GM20000 (cell line): ENCODE measurements at places on chromosomes 1 and 21.

DNA sequence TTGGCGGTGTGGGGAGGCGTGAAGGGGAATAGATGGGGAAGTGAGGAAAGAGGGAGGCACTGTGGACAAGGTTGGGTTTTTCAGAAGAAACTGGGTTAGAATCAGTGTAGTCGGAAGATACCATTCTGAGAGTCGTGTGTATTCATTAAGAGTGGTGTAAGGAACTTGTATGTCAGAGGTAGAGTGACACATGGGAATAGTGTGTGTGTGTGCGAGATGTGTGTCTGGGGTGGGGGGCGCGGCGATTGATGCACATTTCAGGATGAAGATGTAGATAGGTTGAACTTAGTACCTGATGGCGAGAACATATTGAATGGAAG lies 878 bp downstream of the SMG7 start:
- DNase-seq, result no peak

DNA sequence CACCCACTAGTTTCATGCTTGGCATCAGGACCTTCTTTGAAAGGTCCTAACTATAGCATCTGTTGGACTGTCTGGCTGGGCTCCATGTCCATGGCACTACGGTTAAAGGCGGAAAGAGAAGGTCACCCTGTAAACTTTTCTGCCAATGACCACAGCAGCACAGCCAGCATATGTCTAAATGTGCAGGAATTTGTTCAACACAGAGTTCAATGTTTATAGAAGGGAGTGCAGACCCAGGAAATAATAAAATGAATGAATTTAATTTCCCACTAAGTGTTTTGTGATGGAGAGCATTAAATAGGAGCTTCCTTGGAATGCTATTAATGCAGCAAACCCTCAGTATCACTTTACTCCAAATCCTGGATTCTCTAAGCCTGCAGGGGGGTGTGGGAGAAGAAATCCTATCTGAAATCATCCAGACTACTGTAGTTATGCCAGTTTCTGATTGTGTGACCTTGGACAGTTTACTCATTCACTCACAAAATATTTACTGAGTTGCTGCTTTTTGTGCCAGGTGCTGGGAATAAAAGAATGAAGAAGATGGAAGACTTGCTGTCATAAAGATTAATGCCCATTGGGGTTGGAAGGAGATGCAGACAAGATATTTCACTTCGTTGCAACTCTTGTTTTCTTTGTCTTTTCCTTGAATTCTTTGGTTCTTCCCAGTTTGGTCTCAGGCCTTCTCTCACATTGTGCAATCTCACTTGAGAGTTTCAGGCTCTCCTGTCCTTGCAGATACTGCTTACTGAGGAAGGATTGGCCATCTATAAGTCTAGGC lies 195.0 kb downstream of the ROR1 start:
- no peak for DNase-seq

GRCh38 chr1:111142356-111142975 lies 2.4 kb downstream of the CEPT1 start:
- no peak for DNase-seq

- DNase-seq, result no peak
Observed at GRCh38 chr1:190159146-190159545, 318.5 kb downstream of the BRINP3 start.

GRCh38 chr1:51193564-51193963 lies 42.5 kb upstream of the RNF11 start:
- DNase-seq, result no peak

DNA sequence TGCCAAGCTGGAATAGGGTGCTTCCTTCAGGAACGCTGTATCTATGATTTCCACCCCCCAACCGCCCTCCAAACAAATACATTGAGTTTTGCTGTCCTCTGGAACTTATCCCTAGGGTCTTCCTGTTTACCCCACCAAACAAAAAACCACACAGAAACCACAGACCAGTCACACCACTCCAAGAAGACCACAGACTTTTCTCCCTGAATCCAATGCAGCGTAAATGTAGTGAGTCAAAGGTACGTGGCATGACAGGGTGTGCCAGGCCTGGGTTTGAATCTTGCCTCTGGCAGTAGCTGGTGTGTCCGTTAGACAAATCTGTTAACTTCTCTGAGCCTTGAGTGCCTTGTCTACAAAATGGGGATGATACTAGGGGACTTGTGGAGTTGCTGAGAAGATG lies 27.8 kb downstream of the ASAP3 start:
- DNase-seq, result no peak

GRCh38 chr1:66598670-66599069 lies 64.7 kb downstream of the SGIP1 start:
- DNase-seq, result no peak

- DNase-seq, result no peak
Observed at GRCh38 chr1:170290276-170290675, 144.5 kb downstream of the NTMT2 start.

- DNase-seq, result no peak
Observed at GRCh38 chr1:208808301-208808700, 564.1 kb upstream of the PLXNA2 start.

DNA sequence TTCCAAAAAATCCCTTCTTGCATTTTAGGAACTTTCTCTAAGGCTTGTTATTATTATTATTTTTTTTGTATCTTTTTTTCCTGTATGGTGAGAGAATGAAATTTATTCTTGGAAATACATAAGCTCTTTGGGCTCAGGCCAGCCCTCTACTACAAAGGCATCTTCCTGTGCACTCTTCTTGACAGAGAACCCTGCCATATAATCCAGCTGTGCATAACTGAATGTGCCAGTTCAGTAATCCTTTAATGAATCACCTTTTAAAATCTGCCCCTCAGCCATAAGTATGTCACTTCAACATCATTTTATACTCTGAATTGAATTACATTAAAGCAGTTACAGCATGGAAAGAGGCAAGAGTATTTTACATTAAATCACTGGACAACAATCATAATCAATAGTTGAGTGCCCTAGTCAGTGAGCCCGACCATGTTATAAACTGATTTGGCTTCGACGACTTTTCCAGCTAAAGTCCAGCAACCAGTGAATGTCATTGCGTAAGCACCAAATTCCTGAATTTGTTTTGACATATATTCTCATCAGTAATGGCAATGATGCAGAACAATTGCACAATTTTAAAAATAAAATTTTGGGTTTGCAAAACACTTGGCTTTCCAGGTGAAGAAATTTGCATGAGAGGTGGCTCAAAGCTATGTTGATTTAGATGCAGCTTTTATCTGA lies 59.2 kb upstream of the KCNK2 start:
- DNase-seq, result no peak

DNA sequence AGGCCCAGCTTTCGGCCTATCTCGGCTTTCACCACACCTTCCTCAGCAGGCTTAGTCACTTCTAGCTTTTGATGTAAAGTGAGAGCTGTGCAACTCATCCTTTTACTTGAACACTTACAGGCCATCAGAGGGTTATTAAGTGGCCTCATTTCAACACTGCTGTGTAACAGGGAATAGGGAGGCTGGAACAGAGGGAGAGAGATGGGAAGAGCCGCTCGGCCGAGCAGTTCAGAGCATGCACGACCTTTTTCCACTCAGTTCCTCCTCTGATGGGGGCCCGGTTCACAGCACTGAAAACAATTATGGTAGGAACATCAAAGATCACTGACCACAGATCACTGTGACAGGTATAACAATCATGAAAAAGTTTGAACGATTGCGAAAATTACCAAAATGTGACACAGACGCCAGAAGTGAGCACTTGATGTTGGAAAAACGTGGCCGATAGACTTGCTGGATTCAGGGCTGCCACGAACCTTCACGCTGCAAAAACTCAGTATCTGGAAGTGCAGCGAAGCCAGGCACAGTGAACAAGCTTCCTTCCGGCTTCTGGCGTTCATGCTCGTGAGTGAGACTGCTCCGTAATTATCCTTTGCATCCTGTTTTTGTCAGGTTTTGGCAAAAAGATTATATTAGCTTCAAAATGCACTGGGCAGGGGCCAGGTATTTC lies 28.6 kb downstream of the AGPAT3 start:
- DNase-seq, result peak; percentile 70

DNA sequence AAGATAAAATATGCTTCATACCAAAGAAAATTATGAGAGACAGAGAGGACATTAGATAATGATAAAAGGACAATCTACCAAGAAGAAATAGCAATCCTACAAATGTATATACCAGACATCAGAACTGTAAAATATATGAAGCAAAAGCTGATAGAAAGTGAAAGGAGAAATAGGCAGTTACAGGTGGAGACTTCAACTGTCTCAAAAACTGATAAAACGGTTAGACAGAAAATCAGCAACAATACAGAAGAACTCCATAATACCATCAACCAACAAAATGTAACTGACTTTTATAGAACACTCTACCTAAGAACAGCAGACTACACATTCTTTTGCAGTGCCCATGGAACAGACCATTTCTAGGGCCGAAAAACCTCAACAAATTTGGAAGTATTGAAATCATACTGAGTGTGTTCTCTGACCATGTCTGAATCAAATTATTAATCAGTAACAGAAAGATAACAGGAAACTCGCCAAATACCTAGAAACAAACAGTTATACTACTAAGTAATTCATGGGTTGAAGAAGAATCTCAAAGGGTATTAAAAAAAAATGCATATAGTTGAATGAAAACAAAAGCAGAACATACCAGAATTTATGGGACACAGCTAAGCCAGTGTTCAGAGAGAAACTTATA lies 132.1 kb downstream of the RPS6KC1 start:
- DNase-seq, result no peak

DNA sequence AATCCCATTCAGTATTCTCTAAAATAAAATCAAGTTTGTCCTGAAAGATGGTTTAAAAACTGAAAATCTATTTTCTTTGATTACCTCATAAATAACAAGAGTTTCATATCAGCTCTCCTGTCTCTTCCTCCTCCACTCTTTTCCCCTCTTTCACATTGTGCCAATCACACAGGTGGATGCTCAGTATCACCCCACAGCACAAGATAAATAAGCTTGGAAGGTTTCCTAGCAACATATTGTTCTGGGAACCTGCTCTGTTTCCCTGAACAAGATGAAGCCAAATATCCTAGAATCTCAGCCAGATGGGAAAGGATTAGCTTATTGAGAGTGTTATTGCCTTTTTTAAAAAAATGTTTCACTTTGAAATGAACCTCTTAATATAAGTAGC lies 45.7 kb upstream of the CACYBP start:
- no peak for DNase-seq

DNA sequence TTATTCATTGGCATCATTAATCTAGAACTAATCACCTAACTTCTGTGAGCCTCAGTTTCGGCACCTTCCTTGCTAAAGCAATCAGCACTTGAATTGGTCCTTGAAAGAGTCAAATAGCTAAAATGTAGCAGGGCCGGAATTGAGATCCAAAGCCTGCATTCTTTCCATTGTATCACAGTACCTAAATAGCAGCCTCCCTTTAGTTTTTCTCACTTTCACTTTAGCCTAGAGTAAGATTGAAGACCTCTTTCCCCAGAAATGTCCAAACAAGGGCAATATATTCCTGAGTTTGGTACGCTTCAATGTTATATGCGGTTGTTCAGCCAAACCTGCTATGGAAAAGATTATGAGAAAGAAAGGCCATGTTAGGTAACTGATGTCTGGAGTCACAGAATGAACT lies 121.9 kb upstream of the BMP8A start:
- no peak for DNase-seq

GRCh38 chr1:93033029-93033428 lies 46.1 kb upstream of the MTF2 start:
- DNase-seq, result no peak

DNA sequence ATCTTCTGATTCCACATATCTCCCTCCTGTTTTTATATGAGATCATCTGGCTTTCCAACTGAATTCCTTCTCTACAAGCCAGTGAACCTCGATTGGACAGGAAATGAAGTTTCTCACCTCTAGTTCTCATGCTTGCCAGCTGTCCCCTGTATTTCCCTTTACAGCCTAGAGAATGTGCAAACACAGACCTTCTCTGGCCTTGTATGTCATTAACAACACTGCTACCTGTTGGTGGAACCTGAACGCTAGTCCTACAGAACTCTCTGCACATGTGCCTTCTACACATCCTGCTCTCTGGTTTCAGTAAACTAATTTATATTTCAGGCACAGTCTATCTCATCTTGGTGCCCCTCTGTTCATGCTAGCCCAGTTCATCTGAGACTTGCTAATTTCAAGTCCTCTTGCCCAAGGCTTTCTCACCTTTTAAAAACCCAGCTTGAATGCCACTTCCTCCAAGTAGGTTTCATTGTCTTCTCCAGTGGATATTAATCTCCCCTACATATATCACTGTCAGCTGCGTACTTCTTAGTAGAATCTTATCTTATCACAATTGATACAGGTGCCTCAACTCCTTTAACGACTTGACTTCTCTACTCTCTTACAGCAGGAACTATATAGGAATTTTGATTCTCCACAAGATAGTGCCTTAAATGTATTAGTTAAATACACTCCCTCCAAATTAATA lies 549.9 kb downstream of the PLPP3 start:
- DNase-seq, result no peak

- DNase-seq, result no peak
Observed at GRCh38 chr21:43348801-43349261, 78.1 kb downstream of the SIK1 start.

GRCh38 chr1:15344800-15345704 lies 64.6 kb upstream of the EFHD2 start:
- DNase-seq, result no peak

- no peak for DNase-seq
Observed at GRCh38 chr1:206693029-206693428, 8.3 kb downstream of the MAPKAPK2 start.

- no peak for DNase-seq
Observed at GRCh38 chr21:26146681-26147080, 23.9 kb downstream of the APP start.

DNA sequence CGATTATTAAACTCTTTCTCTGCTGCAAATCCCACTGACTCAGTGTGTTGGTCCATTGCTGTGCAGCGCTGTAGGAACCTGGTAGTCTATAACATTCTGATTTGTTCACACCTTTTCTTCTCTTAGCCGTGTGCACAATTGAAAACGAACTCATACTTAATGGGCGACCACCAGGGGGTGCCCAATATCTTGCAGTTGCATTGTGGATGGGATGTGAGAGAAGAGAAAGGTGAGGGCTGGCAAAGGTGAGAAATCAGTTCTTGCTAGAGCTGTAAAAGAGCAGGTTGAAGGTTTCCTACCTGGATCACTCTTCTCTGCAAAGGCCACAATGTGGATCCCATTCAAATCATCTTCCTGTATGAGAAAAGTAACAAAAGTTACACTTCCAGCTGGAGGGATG lies 51.0 kb downstream of the CASQ2 start:
- peak; percentile 30 for DNase-seq

DNA sequence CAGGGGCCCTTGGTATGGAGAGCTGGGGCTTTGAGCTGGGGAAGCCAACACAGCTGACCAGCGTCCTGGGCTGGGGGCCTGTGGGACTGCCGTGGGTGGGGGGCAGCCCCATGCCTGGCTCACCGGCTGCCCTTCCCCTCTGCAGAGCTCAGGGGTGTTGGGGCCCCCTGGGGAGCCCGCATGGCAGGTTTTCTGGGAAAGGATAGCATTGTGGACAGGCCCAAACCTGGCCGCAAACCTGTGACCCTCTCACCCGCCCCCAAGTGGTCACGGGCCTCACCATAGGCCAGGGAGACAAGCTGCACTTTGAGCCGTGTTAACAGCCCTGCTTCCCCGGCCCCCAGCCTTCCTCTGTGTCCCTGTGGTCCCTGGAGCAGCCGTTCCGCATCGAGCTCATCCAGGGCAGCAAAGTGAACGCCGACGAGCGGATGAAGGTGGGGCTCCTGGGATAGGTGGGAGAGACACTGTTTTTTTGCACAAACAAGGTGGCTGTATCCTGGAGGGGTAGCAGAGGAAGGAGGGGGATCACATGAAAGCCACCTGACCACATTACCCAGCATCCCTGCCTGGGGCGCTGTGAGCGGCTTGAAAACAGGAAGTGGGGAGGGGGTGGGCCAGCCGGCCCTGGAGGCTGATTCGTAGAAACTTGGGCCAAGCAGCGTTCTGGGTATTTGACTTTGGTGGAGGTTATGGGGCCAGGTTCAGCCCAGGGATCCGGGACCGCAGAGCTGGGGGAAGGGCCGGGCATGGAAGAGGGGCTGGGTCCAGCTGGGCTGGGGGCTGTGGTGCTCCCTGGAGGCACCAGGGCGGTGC lies 65.9 kb downstream of the PIK3CD start:
- peak; percentile 93 for DNase-seq
